RPMI7951 (cell line): ENCODE measurements at places on chromosomes 7 and 10. TPM values are rescaled to one million over a fixed set of nuclear protein-coding genes. Genes with fewer than 3 reads are reported as not detected.

DNA sequence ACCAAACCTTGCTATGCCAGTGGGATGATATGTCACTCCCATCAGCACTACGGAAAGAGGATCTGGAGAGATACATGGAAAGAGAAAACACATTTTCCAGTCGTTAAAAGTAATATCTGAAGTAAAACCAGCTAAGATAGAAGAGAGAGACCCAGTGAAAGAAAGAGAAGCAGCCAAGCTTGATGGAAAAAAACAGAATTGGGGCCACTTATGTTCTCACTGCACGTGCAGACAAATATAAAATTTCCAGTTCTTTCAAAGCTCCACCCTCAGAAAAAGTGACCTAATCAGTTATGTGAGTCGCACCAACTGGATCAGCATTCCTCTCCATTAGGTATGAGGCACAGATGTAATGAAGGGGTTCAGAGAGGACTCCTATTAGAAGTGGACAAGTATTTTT is 266.1 kb downstream of the MTERF1 start:
- DNase-seq: no peak

GRCh38 chr7:7220821-7221220 is 38.5 kb downstream of the C1GALT1 start:
- DNase-seq: no peak

Gene PKD2L1
- total RNA-seq: not detected in 2 replicates

DNA sequence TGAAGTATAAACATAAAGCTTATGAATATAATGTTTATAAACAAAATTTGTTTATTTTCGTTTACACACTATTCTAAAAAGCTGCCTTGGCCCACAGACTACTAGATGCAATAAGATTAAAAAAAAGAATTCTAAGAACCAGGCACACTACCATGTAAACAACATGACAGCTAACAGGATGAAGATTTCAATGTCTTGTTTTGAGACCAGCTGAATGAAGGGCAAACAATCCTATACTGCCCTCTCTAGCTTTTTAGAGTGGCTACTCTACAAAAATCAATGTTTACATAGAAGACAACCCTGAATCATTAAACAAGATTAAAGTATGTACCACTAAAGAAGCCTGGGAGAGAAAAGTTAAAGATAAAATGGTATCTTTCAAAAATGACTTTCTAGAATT is 38.6 kb downstream of the SLC25A40 start:
- no peak for DNase-seq

DNA sequence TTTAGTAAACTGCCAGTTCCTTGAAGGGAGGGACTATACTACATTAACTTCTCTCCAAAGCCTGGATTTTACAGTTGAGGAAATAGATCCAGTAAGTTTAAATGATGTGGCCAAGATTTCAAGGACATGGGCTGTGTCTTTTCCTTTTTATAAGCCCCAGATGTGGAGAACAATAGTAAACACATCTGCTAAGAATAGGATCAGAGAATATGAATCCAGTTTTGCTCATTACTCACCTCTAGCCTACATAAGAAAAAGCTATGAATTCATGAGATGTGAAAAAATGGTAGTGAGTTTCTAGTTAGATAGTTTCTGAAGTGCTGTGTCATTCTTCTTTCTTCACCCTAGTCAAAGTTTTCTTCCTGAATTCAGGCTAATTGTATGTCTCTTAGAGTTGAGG is 38.6 kb downstream of the MAGI2 start:
- DNase-seq: no peak
